EH (cell line): ENCODE measurements at places on chromosomes 1 and 21.

GRCh38 chr1:10765734-10766478 is 30.5 kb downstream of the CASZ1 start:
- no peak for DNase-seq

GRCh38 chr1:228101994-228102790 is 933 bp downstream of the C1orf35 start:
- peak; percentile 40 for DNase-seq

DNA sequence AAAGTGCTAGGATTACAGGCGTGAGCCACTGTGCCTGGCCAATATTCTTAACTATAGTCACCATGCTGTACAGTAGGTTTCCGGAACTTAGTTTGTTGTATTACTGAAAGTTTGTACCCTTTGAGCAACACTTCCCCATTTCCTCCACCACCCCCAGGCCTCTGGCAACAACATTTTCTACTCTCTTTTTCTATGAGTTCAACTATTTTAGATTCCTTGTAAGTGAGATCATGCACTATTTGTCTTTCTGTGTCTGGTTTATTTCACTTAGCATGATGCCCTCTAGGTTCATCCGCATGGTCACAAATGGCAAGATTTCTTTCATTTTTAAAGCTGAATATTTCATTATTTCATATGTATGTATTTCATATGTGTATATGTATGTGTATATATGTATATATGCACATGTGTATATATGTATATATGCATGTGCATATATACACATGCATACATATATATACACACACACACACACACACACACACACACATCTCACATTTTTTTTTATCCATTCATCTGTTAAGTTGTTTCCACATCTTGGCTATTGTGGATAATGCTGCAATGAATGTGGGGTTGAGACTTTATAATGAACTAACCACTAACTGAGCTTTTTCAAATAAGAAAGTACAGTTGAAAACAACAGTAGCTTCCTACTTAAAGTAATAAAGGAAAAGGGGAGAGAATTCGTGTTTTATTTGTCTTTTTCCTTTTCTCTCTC is 256.8 kb upstream of the C1orf105 start:
- peak; percentile 73 for DNase-seq

GRCh38 chr1:218521414-218522169 is 176.5 kb downstream of the TGFB2 start:
- DNase-seq: peak; percentile 72

DNA sequence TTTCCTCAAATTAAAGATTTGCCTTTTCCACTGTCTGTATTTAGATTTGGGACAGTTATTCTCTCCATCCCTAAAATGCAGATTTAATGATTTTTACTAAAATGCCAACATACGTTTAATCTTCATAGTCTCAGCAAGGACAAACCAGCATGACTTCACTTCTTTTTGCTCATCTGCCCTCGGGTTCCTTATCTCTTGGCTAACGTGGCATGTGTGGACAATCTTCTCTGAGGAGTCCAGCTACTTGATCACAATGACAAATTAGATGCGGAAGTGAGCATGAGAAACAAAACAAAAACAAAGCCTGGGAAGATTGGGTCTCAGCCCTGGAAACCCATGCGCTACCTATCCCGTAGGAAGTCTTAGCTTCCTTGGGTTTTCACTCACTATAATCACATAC is 1.0 kb downstream of the MRAP start:
- no peak for DNase-seq

DNA sequence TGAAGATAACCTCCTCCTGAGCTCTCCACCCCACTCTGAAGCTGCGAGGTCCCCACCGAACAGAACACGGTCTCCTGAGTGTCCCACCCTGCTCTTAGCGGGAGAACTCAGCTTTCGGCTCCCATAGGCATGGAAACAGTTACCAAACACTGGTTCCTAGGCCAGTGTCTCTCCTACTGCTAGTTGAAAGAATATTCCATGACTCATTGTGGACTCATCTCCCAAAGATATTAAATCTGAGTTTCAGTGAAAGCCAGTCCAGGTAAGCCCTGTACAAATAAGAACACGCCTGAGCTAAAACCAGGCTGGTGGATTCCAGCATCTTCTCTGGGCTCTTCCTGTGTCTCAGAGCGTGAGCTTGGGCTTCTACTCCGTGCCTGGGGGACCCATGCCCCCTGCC is 107.5 kb upstream of the CLDN14 start:
- DNase-seq: no peak
